ENCODE measurements at places on chromosomes 6 and 20. TPM values are rescaled to one million over a fixed set of nuclear protein-coding genes. Genes with fewer than 3 reads are reported as not detected.

- DNase-seq: no peak
Observed at GRCh38 chr6:169345146-169345545, 91.5 kb upstream of the THBS2 start.

CCN5 gene
- not detected for total RNA-seq

DNA sequence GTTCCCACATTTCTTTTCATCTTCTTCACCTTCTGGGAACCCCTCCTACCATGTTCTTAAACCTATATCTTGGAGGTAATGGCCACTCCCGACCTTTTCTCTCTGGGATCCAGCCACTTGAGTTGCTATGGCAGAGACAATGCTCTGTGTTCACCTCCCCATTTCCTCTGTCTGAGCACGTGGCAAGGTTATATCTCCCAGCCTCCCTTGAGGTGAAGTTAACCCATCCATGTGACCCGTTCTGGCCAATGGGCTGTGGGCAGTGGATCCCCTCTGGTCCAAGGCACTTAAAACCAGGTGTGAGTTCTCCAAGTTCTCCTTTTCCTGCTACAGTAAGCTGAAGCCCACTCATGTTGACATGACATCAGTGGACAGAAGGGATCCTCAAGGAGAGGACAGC lies 261.4 kb downstream of the LRFN2 start:
- DNase-seq: no peak

FAM217A gene
- not detected for total RNA-seq

DNA sequence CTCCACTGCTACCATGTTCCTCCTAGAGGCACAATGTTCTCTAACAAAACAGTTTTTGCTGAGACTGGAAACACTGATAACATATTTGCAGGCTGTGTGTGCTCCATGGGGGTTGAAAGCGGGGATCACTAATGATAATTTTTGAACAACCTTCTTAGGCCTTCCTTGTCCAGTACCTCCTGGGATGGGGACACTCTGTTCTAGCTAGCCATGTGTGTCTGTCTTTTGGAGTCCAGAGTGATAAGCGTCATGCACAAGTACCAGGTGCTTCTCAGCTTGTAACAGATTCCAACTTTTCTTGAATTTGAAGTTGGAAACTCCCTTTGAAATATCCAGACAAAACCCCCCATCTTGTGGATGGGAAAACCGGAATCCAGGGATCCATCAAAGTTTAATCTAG lies 15.2 kb downstream of the PI3 start:
- no peak for DNase-seq

- no peak for DNase-seq
Observed at GRCh38 chr6:149711711-149712110, 6.2 kb downstream of the LATS1 start.

GRCh38 chr6:108760126-108761050 lies 87.8 kb upstream of the ARMC2 start:
- DNase-seq: no peak

RIPK1 gene
- total RNA-seq: 26.8 TPM

TULP1 gene
- total RNA-seq: not detected

ADGRF1 gene
- total RNA-seq: 79.4 TPM

GRCh38 chr6:160104821-160105517 lies 16.6 kb upstream of the SLC22A1 start:
- no peak for DNase-seq

SIRPB2 gene
- total RNA-seq: 0.33 TPM

PGC gene
- total RNA-seq: not detected

DNA sequence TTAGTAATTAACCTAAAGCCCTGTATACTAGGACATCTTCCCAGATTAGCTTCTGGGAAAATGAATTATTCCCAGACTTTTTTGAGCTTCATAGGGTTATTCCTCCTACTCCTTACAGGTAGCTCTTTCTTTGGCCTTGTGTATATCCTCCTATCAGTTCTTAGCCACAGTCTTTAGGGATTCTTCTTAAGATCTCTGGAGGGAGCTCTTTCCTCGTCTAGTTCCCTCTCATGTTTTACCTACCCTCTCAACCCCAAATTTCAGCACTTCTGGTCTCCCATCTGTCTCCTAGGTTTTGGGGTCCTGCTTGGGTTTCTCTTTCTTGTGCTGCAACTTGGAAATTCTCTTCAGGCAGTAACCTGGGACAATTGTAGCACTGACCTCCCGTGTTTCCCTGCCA lies 46.4 kb upstream of the SLC35B3 start:
- no peak for DNase-seq

- DNase-seq: no peak
Observed at GRCh38 chr6:71083308-71083820, 126.5 kb upstream of the B3GAT2 start.

GRCh38 chr6:95230071-95230740 lies 347.1 kb upstream of the MANEA start:
- no peak for DNase-seq

- DNase-seq: peak; percentile 98
Observed at GRCh38 chr6:150492507-150492906, 107.2 kb upstream of the PLEKHG1 start.

DNA sequence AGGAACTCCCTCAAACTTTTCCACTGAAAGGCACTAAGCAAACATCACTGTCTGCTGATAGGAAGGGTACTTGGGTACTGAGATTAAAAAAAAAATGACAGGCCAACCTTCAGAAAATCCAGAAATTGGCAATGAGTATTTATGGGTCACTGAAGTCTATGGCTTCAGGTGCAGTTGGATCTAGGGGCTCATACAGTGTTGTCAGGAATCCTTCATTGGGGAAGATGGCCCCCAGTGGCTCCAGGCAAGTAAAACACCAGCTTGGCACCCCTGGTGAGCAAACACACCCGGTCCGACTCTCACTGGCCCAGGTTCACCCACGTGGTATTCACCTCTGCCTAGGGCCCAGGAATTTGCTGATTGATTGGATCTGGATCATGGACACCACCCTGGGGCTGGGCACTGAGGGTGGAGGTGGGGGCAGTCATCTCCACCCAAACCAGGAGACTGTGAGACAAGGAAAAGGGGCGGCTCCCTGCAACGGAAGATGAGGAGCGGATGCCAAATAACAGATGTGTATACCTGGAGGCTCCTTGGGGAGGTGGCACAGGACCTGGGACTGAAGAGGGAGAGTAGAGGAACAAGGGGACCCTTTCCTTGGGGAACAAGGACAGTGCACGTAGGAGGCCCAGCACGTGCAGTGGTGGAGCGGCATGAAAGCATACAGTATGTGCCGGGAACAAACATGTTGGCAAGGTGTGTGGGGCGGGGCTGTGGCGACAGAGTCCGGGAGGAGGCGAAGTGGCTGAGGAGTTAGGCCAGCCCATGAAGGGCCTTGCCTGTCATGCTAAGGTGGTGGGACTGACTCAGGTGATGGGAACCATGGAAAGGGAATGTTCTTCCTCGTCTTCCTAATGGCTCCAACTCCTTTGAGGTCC lies 4.7 kb downstream of the SLC2A10 start:
- no peak for DNase-seq

- peak; percentile 88 for DNase-seq
Observed at GRCh38 chr6:150345781-150346180, 23.0 kb upstream of the IYD start.

FOXA2 gene
- 6.7 TPM for total RNA-seq

CDKAL1 gene
- 15.2 TPM for total RNA-seq

DNA sequence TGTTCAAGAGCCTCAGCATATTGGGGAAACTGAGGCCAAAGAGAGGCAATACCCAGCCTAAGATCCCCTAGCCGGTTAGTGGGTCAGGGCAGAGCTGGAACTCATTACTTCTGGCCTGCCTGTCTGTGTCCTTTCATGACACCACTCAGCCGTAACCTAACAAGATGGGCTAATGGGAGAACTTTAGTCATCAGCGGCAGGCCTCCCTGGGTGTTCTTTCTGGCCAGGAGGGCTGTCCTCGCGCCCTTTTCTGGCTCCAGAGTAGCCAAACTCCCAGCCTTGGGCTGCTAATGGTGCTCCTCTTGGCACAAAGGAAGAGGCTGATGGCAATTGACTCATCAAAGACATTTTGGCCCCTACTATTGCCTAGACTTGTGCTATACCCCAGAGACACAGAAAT lies 76.6 kb downstream of the NCR2 start:
- DNase-seq: no peak

- DNase-seq: no peak
Observed at GRCh38 chr6:20915156-20915555, 380.9 kb downstream of the CDKAL1 start.

GRCh38 chr20:32515631-32516101 lies 69.5 kb downstream of the NOL4L start:
- DNase-seq: no peak

- DNase-seq: no peak
Observed at GRCh38 chr6:29259721-29260120, 41.8 kb upstream of the OR14J1 start.

- peak; percentile 94 for DNase-seq
Observed at GRCh38 chr6:2542858-2543218, 207.9 kb downstream of the MYLK4 start.

All from mammary epithelial cell (primary cell).